CD4-positive, alpha-beta memory T cell (primary cell): ENCODE measurements at places on chromosomes 11 and 22.

GRCh38 chr11:105100981-105101630 is 38.5 kb downstream of the CARD18 start:
- DNase-seq = no peak

DNA sequence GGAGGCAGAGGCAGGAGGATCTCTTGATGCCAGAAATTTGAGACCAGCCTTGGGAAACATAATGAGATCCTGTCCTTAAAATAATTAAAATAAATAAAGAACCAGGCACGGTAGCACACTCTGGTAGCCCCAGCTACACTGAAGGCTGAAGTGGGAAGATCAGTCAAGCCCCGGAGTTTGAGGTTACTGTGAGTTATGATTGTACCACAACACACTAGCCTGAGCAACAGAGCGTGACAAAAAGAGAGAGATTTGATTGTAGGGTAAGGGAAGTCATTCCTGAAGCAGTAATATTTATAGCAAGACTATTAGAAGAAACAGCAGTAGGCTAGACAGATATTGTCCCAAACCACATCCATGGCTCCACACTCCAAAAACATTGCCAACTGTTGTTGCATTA is 1408.4 kb upstream of the TENM4 start:
- DNase-seq = no peak

DNA sequence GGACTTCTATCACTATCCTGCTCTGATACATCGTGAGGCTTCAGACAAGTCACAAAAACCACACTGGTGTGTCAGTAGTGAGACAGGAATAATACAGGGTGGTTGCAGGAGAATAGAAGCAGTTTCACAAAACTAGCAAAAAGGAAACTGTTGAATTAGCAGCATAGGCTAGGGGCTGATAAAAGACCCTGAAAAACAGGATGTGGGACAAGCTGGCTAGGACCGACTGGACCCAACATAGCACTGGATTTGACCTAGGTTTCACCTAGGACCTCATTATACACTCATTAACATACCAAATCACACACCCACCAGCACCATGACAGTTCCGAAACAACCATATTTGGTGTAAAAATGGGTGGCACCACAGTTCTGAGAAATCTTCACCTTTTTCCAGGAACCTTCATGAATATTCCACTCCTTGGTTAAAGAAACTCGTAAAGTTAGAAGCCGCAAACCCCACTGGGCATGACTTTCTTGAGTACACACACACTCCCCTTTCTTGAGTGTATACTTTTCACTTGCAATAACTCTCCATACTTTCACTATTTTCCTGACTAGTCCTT is 76.2 kb downstream of the SLC1A2 start:
- DNase-seq = peak; percentile 60

DNA sequence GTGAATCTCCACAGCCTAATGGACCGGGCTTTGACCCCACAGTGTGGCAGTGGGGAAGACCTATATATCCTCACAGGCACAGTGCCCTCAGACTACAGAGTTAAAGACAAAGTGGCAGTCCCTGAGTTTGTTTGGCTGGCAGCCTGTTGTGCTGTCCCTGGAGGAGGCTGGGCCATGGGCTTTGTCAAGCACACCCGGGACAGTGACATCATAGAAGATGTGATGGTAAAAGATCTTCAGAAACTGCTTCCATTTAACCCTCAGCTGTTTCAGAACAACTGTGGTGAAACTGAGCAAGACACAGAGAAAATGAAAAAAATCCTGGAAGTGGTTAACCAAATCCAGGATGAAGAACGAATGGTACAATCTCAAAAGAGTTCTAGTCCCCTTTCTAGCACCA is 39.0 kb downstream of the ENDOD1 start:
- DNase-seq = no peak

DNA sequence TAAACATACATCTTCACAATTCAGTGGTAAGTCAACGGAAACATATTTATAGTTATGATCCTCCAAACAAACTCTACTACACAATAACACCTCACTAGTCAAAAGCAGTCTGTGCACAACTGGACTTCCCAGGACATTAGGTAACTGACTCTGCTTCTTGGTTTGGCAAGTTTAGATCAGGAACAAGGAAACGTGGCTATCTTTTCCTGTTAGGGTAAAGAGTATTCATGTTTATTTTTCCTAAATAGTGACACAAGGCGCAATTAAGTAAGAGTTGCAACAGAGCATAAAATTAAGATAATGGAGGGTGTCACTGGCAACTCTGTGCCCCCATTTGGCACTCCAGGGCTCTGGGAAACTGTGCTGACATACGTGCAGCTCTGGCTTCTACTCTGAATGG is 70.2 kb upstream of the TP53AIP1 start:
- DNase-seq = no peak
